ENCODE measurements at places on chromosomes 1 and 21. TPM values are rescaled to one million over a fixed set of nuclear protein-coding genes. Genes with fewer than 3 reads are reported as not detected.
A peak's percentile ranks its signal among the peaks of the same experiment; 100 is the strongest.

The MPZ gene
- 1,776 TPM for total RNA-seq

DNA sequence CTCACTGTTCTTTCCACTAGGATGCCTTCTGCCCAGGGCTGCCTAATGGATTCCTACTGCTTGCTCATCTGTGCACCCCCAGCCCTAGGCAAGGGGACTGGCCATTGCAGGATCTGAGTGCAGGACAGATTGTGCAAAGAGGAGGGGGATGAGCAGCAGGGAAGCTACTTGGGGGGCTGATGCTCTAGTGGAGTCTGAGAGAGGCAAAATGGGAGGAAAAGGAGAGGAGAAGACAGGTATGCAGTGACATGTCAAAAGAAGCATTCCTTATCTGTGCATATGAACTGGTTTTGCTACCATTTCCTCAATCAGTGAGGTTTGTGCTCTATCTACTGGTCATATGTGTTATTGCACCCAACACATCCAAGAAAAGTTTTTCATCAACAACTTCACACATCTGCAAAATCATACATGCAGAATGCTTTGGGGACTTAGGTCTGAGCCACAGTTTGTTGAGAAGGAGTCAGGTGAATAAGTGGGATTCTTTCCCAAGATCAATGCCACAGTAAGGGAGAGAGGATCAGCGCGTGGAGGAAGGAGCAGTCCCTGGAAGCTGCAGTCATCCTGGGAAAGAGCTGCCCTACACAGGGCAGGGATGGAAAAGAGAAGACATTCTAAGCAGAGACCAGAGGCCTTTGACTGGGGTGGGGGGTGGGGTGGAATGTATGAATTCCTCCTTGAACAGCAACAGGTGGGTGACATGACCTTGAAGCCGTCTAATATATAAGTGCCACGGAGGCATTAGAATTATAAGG lies 14.4 kb downstream of the SLC5A9 start:
- DNase-seq: no peak

DNA sequence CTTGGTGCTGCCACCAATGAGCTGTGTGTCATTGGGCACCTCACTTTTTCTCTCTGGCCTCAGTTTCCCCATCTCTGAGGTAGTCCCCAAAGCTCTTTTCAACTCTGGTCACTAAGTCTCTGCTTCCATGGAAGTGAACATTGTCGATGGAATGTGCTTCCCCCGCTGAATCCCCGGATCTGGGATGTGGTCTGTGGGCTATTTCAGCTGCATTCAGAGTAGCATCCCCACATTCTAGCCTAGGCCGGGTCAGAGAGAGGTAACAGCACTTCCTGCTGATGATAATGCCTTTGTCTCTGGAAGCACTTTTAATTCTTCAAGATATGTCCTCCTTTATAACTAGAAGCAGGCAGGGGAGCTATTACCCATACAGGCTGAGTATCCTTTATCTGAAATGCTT lies 29.8 kb downstream of the RASSF5 start:
- no peak for DNase-seq

The PTPRC gene
- total RNA-seq: 14.0 TPM

DNA sequence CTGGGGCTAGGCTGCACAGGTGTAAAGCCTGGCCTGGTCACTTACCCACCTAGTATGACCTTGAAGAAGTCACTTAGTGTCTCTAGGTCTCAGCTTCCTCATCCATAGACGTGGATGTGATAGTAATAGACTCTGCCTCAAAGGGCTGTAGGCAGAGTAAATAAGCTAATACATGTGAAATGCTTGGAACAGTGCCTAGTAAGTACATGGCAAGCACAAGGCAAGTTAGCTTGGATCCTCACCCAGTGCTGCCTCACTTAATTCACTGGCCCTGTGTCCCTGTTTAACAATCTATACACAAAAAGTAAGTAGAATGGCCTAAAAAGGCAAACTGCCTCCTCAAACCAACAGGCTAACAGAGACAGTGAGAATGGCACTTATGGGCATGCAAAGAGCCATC lies 167.8 kb downstream of the PIGK start:
- DNase-seq: no peak

DNA sequence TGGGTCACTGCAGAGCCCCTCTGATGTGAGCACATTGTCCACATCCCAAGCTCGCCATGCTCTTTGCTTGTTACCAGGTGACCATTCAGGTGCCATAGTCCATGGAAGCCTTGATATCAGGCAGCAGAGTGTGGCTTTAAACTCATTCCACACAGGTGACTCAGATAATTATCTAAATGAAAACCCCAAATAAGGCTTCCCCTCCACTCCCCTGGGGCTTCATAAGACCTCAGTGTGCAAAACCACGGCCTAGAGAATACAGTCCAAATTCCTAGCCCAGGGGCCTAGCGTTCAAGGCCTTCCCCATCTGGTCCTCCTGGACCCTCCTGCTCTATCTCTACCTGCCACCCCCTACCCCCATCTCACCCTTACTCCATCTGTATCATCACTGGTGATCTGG lies 97.1 kb downstream of the ARHGEF10L start:
- DNase-seq: no peak

DNA sequence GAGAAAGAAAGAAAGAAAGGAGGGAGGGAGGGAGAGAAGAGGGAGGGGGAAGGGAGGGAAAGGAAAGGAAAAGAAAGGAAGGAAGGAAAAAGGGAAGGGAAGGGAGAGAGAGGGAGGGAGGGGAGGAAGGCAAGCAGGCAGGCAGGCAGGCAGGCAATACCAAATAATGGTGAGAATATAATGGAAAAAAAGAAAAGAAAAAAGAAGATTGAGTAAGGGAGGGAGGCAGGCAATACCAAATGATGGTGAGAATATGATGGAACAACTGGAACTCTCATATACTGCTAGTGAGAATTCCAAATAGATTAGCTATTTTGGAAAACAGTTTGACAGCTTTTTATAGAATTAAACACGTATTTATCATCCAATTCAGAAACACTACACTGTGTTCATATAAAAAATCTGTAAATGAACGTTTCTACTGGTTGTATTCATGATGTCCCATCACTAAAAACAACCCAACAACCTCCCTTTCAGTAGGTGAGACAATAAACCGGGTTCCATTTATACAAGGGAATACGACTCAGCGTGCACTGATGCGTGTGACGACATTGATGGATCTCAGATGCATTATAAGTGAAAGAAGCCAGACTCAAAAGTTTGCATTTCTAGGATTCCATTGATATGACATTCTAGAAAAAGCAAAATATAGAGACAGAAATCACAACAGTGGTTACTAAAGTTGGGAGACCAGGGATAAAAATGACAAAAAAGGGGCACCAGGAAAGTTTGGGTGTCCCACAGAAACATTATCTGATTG lies 226.4 kb downstream of the DSCAM start:
- DNase-seq: no peak

DNA sequence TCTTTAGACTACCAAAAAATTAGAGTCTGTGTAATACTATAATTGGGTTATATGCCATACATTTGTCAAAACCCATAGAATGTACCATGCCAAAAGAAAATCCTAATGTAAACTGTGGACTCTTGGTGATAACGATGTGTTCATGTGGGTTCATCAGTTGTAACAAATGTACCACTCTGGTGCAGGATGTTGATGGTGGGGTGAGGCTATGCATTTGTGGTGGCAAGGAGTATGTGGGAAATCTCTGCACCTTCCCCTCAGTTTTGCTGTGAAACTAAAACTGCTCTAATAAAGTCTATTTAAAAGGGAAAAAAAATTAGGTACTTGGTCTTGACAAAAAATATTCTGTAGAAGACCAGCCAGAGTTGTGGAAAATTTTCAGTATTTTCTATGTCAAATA lies 43.4 kb downstream of the INKA2 start:
- no peak for DNase-seq

- DNase-seq: peak; percentile 56
Measured at GRCh38 chr1:31745096-31745945, 18.8 kb downstream of the ADGRB2 start.

The TMEM183A gene
- 80.6 TPM for total RNA-seq

The AMPD1 gene
- total RNA-seq: not detected

The SLC45A1 gene
- total RNA-seq: 15.1 TPM

DNA sequence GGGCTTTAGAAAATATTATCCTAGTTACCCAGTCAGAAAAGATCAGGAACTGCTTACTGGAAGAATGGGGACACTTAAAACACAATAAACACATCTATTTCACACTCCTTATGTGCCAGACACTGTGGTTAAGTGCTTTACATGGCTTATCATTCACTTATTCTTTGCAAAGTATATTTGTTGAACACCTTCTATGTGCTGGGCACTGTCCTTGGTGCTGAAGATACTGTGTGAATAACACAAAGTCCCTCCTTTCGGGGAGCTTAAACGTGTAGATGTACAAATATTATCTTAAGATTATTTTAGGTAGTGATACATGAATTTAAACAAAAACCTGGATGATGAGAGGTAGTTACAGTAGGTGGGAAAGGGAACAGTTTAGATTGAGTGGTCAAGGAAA lies 169.3 kb downstream of the ST6GALNAC5 start:
- DNase-seq: no peak

GRCh38 chr1:117335376-117336086 lies 31.7 kb upstream of the MAN1A2 start:
- no peak for DNase-seq

The JMJD4 gene
- total RNA-seq: 45.3 TPM

The CDC20 gene
- 0.42 TPM for total RNA-seq

- no peak for DNase-seq
Measured at GRCh38 chr1:241819340-241819866, 28.6 kb upstream of the EXO1 start.

GRCh38 chr1:17795836-17796645 lies 40.9 kb downstream of the ACTL8 start:
- DNase-seq: no peak

DNA sequence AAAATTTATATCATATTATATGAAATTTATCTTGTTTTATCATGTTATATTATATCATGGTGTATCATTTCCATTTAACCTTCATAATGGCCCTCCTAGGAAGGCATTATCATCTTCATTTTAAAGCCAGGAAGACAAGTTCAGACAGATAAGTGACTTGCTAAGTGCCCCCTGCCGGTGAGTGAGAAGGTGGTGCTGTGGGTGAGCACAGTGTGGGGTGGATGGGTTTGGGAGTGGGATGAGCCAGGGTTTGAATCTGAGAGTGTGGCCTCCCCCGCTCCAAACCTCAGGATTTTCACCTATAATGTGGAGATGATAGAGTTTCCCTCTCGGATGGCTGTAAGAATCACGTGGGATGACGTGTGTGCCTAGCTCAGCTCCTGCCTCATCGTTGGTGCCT lies 108.7 kb upstream of the IGSF21 start:
- no peak for DNase-seq

The NHLH1 gene
- total RNA-seq: not detected

The LEPR gene
- 28.2 TPM for total RNA-seq

DNA sequence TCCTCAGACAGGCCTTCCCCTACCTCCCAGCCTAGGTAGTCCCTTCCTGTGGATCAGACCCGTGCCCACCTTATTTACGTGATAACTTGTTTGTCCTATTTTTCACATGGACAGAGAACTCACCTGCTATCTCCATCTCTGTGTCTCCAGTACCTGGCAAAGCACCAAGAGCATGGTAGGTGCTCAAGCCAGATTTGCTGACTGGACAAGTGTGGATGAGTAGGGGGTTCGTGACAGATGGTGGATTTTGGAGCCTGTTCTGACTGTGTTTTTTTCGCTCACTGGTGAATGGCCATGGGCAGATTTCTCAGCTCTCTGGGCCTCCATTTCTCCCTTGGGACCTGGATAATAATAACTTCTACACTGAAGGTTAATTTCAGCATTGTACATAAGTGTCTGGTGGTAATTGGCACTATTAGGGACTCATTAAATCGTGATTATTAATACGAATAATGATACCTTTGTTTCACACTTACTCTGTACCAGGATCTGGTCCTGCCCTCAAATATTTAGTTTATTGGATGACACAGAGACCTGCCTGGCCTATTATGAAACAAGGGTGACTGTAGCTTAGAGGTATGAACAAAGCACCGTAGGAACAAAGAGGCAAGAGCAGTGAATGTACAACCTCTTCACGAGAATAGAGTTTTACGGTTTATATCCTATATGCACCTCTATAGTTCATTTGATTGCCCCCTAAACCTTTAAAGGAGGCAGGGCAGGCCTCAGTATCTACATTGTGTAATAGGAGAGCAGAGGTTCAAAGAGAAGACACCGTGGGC lies 24.5 kb upstream of the SLC26A9 start:
- no peak for DNase-seq

DNA sequence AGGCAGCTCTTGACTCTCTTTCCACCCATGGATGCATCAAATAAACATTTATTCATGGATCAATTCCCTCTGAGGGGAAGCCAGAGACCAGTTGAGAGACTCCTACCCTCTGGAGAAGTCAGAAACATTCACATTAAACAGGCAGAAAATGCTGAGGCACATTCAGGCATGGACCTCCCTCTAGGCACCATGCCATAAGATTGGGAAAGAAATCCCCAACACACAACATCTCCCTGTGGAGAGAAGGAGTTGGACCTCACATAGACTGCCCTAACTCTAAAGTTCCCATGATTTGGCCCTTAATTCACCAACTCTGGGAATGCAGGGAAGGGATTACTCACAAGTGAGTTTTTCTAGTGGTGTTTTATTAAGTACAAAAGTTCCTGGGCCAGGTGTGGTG lies 415.3 kb upstream of the C1orf87 start:
- DNase-seq: no peak

The ZNF436 gene
- total RNA-seq: 29.0 TPM

The NBPF6 gene
- total RNA-seq: not detected

GRCh38 chr1:182121787-182122186 lies 60.3 kb upstream of the ZNF648 start:
- DNase-seq: no peak

GRCh38 chr1:240691909-240692705 lies 80.2 kb upstream of the GREM2 start:
- peak; percentile 48 for DNase-seq

The CDC7 gene
- 0.87 TPM for total RNA-seq

DNA sequence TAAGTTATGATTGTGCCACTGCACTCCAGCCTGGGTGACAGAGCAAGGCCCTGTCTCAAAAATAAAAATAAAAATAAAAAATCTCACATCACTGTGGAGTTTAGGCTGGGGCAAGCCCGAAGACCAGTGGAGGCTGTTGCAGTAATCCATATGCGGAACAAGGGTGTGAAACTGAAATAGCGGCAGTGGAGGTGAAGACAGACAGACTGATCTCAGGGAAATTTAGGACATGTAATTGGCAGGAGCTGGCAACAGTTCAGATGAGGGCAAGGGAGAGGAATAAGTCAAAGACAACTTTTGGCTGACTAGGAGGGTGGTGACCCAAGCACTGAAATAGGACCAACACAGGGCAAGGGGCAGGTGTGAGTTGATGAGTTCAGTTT lies 8.4 kb downstream of the ARMH1 start:
- no peak for DNase-seq
